Kidney (tissue), 22 donors: ENCODE measurements at places on chromosomes 5 and 9. TPM values are rescaled to one million over a fixed set of nuclear protein-coding genes. Genes with fewer than 3 reads are reported as not detected.

DNA sequence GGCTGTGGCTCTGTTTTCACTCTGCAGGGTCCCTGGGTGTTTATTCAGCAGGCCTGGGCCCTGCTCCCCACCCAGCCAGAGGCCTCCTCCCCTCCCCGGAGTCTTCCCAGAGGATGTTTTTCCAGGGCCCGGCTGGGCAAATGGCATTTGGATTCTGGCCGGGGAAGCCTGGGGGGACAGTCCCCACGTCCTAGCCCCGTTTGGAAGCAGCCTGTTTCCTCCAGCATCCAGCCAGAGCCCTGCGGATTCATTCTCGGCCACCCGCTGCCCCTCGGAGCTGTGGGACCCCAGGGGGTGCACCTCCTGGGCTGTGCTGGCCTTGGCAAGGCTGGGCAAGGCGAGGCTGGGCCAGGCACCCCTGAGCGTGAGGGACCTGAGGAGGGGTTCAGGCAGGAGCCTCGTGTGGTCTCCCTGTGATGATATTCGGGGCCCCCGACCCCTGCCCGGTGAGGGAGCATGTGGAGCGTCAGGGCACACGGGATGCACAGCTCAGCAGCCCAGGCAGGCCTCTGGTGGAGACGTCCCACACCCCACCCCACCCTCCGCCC lies 48.8 kb upstream of the EGFL7 start:
- DNase-seq: no peak

DNA sequence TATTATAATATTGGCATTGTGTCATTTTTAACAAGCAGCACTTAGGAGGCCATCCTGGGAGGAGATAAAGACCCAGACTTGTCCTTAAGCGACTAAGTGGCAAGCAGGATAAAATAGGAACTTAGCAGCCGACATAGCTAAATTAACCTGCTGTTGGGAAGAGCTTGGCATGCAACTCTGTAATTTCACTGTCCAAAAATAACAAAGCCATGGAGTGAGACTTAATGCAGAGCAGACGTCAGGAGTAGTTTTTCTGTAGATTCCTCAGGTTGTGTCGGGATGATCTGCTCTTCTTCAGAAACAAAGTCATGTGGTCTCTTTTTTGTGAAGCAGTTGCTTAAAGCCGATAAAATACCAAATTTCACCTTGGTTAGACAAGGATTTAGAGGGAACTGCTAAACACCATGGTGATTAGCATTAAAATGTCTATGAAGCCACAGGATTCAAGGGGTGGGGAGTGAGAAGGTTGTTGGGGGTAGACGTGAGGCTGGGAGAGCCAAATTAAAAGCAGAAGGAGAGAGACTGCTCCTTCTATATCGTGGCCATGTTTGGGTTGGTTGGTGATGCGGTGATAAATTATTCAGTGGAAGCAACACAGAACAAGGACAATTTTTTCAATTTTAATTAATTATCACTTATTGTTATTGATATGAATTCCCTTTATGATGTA lies 303.0 kb downstream of the CSNK1G3 start:
- DNase-seq: peak; percentile 43

DNA sequence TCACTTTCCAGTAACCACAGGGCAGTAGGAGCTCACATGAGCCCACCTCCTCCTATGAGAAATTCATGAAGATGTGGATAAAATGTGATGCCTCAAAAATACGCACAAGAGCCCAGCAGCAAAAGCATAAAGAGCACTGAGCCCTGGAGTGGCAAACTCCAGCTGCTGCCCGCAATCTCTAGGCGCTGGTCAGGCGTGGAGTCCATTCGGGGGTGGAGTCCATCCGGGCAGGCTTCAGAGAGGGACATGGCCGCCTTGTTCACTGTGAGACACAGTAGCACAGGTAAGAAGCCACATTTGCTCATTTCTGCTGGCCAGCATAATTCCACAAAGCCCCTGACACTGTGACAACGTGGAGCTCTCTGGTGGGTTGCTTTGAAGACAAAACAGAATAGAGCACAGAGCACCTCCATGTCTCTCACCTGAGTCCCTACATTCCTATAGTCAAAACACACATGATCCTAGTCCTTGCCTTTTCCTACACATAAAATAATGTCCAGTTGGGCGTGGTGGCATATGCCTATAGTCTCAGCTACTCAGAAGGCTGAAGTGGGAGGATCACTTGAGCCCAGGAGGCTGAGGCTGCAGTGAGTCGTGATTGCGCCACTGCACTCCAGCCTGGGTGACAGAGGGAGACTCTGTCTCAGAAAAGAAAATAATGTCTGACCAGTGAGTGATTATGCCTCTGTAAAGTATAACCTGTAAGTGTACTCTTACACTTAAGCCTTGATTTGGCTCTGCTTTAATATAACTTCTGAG lies 365.2 kb downstream of the GADD45G start:
- no peak for DNase-seq

DNA sequence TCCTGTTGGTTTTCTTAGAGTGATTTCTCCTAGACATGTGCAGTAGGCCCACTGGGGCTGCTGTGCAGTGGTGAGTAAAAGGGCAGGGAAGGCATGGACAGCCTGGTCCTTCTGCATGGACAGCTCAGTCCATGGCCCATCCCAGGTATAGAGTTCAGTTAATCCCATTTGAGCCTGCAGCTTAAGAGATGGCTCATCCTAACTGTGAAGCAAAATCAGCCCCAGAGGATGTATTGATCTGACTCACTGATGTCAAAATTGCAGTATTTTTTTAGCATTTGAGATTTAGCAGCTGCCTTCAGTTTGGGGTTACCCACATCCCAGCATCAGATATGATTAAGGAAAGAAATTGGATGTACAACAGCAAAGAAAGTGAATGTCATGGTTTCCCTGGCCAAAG lies 93.4 kb downstream of the PDE6A start:
- DNase-seq: no peak

Gene FREM1
- 17.0 TPM for polyA plus RNA-seq

GRCh38 chr5:132184588-132184987 lies 43.1 kb downstream of the P4HA2 start:
- DNase-seq: no peak

Gene TGFBI
- polyA plus RNA-seq: 36.4 TPM

DNA sequence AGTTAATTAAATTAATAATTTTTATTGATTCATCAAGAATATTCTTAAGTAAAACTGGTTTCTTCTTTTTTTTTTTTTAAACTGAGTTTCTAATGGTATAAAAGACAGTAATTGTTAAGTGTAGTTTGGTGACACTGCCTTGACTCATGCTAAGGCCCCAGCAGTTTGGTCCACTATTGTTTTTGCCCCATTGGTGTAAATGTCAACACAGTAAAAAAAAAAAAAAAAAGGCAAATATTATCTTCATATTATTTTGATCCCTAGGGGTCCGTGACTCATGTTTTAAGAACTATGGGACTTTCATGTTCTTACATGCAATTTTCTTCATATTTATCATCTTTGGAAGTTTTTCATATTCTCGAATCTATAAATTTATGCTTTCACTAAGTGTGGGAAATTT lies 29.2 kb upstream of the JAK2 start:
- DNase-seq: no peak

- peak; percentile 87 for DNase-seq
Measured at GRCh38 chr5:109143031-109143430, 266.7 kb downstream of the PJA2 start.

Gene GLDC
- 79.7 TPM for polyA plus RNA-seq

- DNase-seq: no peak
Measured at GRCh38 chr9:130993303-130994030, 15.5 kb upstream of the LAMC3 start.

Gene SNCAIP
- 0.82 TPM for polyA plus RNA-seq

DNA sequence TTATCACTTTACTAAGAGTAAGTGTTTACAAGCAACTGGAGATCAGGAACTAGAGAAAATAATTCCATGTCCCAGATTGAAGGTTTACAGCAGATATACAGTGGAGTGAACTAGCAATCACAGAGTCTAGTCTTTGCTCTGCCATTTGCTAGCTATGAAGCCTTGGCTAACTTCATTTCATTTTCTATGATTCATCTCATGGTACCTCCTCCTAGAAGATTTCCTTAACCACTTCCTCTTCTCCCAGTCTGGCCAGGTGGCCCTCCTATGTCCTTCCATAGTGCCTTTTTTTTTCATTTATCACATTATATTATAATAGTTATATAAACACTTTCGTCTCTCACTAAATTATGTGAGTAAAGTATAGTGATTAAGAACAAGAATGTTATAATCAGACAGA lies 52.1 kb downstream of the GRIA1 start:
- no peak for DNase-seq

GRCh38 chr5:18375641-18376040 lies 741.4 kb downstream of the TAF11L14 start:
- no peak for DNase-seq

GRCh38 chr5:3794611-3795010 lies 199.0 kb downstream of the IRX1 start:
- no peak for DNase-seq

Gene CD74
- 1,887 TPM for polyA plus RNA-seq

DNA sequence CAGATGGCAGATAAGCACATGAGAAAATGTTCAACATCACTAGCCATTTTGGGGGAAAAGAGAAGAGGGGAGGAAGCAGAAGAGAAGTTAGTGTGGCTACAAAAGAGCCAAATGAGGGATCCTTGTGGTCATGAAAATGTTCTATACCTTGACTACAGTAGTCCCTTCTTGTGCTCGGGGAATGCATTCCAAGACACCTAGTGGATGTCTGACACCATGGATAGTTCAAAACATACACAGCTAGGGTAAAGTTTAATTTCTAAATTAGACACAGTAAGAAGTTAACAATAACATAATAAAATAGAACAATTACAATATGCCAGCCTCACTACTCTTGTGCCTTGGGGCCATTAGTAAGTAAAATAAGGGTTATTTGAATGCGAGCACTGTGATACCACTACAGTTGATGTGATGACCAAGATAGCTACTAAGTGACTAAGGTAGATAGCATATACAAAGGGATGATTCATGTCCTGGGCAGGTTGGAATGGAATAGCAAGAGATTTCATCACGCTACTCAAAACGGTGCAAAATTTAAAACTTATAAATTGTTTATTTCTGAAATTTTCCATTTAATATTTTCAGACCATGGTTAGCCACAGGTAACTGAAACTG lies 344.1 kb downstream of the NR2F1-AS1 start:
- DNase-seq: no peak

- no peak for DNase-seq
Measured at GRCh38 chr5:36599986-36600779, 6.2 kb upstream of the SLC1A3 start.

DNA sequence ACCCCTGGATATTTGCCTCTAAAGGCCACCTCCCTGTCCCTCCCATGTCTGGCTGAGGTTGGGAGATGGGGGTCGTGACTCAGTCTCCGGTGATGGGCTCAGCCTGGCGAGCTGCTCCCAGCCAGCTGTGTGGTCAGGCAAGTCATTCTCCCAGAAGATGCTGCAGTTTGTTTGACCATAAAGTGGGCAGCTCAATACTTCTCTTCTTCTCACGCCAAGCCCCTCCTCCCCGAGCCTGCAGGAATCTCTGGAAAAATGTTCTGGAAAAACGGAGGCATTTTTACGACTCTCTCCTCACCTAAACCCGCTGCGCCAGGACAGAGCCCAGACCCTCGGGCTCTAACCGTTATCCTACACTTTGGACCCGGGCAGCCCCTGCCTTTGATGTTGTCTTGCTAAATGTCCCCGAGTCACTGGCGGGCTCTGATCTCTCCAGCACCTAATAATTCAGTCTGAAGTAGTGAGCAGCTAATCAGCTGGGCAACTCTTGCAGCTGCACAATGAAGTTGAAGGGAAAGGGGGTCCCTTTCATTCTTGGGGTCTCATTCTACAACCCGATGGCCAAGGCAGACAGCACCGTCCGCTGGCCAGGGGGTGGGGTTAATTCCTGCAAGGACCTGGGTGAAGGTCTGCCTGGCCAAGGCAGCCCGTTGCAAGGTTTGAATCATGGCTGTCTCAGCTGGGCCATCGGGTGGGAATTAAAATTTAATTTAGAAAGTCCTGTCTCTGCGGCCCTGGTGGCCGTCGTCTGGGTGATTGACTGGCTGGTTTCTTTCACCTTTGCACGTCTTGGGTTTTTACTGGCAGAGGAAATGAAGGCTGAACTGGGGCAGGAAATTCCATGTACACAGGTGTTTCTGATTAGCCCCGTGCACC lies 12.3 kb downstream of the DCANP1 start:
- DNase-seq: no peak

- no peak for DNase-seq
Measured at GRCh38 chr5:30930736-30931135, 262.8 kb upstream of the CDH6 start.

GRCh38 chr5:165805756-165806155 lies 2300.3 kb downstream of the MAT2B start:
- DNase-seq: no peak

Gene THBS4
- 1.8 TPM for polyA plus RNA-seq

DNA sequence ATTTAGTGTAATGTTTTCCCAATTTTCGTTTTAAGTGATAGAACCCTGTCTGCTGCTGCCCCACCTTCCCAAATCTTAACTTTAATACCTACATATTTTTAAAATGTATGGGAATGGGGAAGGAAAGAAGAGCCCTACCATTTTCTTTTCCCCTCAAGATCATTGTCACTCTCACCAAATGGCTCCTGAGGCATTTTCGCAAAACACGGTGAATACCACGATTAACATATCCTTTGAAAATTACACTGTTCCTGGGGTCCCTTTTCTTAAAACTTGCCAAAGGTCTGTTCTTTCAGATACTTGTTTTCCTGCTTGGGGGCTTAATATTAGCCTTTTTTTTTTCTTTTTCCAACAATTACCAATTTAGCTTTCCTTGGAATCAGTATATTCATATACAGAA lies 36.1 kb downstream of the CERT1 start:
- DNase-seq: no peak

- no peak for DNase-seq
Measured at GRCh38 chr5:140219068-140219991, 44.3 kb downstream of the CYSTM1 start.

- DNase-seq: no peak
Measured at GRCh38 chr9:87878989-87879511, 3.6 kb upstream of the SPATA31E1 start.

Gene DAB2IP
- 33.8 TPM for polyA plus RNA-seq

- no peak for DNase-seq
Measured at GRCh38 chr5:40386289-40386688, 293.4 kb upstream of the PTGER4 start.

Gene ZBTB34
- 2.5 TPM for polyA plus RNA-seq

DNA sequence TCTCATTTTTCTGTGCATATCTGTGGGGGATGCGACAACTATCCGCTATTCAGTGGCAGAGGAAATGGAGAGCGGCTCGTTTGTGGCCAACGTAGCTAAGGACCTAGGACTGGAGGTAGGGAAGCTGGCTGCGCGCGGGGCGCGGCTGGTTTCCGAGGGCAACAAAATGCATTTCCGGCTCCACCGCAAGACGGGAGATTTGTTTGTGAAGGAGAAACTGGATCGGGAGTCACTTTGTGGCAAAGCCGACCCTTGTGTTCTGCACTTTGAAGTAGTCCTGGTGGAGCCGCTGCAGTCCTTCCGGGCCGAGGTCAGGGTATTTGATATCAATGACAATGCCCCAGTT lies 320 bp downstream of the PCDHB1 start:
- no peak for DNase-seq

Gene ADAMTS19
- polyA plus RNA-seq: 0.73 TPM
